ENCODE measurements at places on chromosomes 16 and 17.

DNA sequence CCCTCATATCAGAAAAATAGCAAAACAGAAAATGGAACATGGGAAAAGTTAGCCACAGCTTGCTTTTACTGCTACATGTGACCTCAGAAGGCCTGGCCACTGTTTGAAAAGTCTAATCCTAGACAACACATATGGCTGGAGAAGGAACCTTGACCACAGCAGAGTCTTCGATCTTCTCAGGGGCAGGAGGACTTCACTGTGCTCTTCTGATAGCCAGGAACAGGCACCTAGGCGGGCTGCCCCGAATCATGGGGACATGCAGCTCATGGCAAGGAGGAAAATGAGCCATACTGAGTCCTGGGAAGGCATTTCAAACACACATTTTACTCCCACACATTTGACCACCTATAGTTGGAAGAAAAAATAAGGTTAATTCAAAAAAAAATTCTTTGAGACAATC lies 31.1 kb upstream of the ADORA2B start:
- DNase-seq: no peak

DNA sequence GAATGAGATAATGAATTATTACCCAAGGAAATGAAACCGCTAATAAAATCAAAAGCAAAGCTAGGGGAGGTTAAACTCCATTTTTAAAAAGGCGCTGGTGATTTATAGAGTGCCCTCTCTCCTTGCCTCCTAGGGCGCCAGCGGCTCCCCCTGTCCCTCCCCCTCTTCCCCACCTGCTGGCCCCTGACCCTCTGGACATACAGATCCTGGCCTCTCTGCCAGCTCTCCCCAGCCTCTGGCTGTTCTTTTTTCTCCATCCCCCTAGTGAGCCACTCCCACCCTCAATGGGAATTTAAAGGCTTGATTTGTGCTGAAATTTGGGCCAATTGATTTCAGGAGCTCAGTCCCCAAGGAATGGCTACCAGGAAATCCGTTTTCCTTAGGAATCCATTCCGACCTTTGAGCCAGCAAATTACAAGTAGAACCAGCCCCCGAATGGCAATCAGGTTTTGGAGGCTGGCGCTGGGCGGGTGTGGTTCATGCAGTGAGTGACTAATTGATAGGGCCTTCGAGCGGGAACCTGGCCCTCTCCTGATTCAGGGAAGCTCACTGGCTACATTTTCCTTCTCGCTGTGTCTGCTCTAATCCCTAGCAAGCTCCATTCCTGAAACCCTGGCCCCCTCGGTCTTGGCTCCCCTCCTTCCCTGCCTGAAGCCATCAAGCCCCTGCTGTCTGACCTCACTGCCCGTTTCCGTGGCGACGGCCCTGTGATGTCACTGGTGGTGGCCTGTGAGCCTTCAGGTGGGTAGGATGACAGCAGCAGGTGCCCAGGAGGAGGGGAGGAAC lies 141.9 kb upstream of the SDK2 start:
- no peak for DNase-seq

- no peak for DNase-seq
These were observed 17.6 kb upstream of the NOL11 start for GRCh38 chr17:67700037-67700724.

DNA sequence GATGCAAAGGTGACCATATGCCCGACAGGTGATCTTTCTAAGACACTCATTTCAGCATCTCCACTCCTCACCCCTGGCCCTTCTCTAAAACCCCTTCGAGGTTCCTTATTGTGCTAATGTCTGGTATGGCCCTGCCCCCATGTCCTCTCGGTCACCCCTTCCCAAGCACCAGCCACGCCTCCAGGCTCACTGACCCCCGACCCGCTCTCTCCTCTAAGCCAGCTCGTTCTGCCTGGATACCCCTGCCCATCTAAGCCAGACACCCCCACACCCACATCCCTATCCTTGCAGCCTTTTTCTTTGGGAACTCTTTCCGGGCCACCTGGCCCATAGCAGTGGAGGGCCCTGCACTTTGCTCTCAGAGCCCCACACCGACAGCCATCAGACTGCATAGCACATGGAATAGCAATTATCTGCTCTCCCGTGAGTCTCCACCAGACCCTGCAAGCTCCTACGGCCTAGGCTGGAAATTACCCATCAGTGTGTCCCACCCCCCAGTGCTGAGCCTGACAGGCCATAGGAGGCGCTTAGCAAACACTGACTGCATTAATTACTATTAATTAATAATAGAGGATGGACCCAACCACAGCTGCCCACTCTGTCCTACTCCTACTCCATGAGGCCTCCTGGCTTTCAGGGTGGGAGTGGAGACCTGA lies 176.7 kb downstream of the TMEM132E start:
- no peak for DNase-seq

- no peak for DNase-seq
These were observed 16.3 kb upstream of the MYO15B start for GRCh38 chr17:75571197-75571884.

GRCh38 chr16:85309656-85310587 lies 197.7 kb upstream of the CIBAR2 start:
- no peak for DNase-seq

DNA sequence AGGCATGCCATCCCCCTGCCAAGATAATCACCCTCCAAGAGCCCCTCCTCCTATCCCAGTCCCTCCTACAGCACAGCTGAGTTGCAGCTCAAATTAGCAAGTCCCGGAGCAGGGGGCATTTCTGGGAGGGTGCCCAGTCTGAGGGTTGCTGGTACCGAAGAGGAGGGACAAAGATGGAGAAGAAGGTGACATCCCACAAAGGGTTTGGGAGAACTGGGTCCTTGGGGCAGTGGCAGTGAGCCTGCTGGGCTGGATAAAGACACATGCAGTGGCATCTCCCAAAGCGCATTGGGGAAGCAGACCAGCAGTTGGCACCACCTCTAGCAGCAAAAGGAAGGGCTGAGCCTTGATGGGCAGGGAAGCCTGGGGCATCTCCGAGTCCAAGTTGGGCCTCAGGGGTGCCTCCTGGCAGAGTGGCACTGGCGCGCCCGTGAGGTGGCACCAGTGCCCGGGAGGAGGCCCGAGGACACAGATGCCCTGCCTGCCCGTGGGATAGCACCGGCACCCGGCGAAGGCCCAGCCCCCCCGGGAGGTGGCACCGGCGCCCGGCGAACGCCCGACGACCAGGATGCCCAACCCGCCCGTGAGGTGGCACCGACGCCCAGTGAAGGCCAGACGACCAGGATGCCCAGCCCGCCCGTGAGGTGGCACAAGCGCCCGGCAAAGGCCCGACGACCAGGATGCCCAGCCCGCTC lies 622 bp downstream of the TOM1L2 start:
- DNase-seq: no peak

DNA sequence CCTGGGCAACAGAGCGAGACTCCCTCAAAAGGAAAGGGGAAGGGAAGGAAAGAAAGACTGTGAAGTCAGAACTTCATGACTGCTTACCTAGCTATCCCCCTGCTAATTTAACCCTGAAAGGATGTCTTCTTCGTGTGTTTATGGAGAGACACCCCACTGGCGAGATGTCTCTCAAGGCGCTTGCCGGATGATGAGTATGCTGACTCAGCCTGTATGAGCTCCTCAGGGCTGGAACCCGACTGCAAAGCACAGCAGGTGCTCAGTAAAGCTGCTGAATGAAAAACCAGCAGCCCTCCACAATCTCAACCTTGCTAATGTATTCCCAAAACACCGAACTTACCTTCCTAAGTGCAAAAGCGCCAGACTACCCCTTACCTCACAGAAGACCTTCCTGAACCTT lies 2.3 kb downstream of the ANKFY1 start:
- no peak for DNase-seq

- DNase-seq: no peak
These were observed 92.7 kb upstream of the XYLT1 start for GRCh38 chr16:17563323-17564091.

GRCh38 chr16:19088341-19088916 lies 21.0 kb downstream of the COQ7 start:
- no peak for DNase-seq

DNA sequence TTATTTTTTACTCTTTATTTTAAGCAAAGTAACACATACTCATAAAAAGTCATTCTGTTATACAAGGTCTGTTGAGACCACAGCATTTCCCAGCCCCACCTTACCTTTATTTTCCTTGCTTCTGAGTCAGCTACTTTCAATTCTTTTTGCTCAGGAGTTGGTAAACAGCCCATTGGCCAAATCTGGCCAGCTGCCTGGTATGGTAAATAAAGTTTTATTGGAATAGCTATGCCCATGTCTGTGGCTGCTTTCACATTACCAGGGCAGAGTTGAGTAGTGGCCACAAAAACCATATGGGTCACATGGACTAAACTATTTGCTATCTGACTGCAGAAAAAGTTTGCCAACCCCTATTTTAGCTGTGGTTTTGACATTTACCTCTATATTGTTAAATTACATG lies 3.4 kb upstream of the NSRP1 start:
- DNase-seq: peak; percentile 25

DNA sequence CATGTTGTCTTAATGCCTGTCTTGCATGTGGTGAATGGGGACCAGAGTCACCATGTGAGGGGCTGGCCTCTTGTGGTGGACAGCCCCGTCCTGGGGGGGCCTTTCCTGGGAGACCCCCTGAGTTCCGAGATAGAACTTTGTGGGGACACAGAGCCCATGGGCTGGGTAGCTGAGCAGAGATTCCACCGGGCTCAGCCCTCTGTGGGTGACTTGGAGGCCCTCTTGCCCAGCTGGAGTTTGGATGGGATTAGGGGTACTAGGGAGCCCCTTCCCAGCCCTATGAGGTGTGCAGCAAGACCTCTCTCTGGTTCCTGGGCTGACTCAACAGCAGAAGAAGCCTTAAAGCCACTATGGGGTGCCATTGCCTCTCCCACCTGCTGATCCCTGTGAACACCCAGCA lies 38.1 kb downstream of the MRC2 start:
- DNase-seq: no peak

- DNase-seq: no peak
These were observed 3.6 kb downstream of the PER1 start for GRCh38 chr17:8148560-8148959.

GRCh38 chr17:76561332-76561731 lies 21.5 kb downstream of the PRCD start:
- DNase-seq: no peak

DNA sequence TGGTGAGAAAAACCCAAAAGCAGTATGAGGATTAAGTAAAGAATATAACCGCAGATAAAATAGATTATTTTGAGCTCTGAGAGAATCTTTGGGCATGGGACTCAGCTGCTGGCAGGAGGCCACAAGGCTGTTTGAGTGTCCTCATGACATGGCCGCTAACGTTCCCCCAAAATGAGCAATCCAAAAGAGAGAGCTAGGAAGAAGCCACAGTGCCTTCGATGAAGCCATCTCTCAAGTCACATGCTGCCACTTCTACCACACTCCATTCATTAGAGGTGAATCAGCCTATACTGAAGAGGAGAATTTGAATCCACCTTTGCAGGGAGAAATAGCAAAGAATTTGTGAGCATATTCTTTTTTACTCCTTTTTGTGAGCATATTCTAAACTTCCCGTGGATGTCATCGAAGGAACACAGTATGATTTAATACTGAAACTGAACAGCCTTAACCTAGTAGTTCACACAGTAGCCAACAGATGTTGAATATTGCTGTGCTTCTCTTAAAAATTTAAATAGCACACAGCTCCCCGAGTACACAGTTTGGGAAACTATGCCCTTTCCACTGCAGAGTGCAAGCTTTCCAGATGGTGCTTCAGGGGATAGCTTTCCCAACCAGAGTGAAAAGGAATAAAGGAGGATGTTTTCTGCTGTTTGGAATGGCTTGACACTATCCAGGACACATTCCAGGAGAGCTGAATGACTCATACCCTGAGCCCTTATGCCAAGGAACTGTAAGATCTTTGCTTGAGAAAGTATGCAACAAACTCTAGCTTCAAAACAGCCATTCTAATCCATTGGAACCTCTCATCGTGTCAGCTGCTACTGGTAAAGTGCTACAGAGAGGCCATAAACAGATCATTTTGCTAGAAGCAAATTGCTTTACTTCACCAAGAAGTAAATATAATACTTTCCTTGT lies 33.9 kb downstream of the ANKFY1 start:
- DNase-seq: peak; percentile 66

DNA sequence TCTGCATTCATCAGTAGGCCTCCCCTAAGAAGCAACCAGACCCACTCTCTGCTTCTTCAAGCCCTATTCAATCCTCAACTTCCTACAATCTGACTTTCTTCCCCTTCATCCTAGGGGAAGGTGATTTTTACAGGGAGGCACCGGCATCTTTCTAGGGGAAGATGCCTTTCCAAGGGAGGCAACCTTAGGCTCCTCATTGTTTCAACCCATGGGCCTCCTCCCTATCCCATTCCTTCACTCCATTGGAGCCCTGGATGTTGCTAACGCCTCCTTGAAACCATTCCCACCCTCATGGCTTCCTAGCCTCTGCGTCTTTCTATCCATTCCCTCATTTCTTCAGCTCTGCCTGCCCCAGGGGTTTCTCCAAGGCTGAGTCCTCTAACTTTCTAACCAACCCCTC lies 2.7 kb upstream of the CUEDC1 start:
- DNase-seq: no peak

GRCh38 chr17:77854083-77854758 lies 104.3 kb upstream of the TNRC6C start:
- DNase-seq: no peak

- DNase-seq: peak; percentile 55
These were observed 17.7 kb downstream of the PSMD11 start for GRCh38 chr17:32461853-32462617.

GRCh38 chr17:31499771-31500554 lies 108.5 kb downstream of the RAB11FIP4 start:
- DNase-seq: peak; percentile 84

- no peak for DNase-seq
These were observed 15.3 kb downstream of the OR3A1 start for GRCh38 chr17:3282901-3283300.

DNA sequence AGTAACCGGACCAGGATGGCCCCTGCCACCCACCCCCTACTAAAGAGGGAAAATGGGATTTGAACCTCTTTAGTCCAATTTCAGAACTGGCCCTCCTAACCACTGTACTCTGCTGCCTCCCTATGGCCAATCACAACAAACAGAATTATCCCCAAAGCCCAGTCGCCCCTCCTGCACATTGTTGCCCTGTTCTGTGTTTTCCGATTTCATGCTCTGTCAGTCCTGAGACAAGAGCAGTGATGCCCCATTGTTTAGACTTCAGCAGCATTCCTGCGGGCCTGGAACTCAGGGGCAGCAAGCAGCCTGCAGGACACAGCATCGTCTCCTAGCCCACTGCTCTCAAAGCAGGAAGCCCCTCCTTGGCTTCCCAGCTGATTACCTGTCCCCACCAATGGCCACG lies 20.5 kb upstream of the KLHL11 start:
- DNase-seq: no peak

Measured in urothelium cell line (cell line).